ENCODE measurements at places on chromosomes 2 and 18.

DNA sequence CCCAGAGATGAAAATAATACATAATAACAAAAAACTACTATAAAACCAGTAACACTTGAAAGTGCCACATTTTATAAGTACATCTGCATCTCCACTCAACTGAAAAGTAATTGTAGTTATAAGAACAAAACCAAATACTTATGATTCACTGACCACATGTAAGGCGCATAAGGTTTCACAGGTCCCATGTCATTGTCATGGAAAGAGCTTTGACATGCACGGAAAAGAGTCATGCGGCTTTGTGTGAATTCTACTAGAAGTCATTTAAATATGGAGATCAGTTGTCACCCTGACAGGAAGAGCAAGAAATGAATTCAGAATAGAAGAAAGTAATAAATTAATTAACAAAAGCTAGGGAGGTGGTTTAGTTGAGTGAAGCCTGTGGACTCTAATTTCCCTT lies 459.1 kb downstream of the CDH2 start:
- no peak for DNase-seq

DNA sequence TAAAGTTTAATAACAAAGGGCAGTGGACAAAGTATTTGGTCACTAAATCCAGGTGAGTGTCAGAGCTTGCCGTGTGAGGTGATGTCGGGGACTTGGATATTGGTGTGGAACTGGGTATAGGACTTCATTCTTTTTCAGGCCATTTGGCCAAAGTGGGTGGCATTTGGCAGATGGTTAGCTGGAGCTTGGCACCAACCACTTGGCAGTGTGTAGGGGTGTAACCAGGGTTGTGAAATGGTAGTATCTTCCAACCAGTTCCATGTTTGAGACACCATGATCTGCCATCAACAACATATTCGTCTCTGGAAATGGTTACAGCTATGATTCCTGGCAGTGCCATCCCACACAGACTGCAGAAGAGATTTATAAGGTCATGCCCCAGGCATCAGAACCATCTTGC lies 113.9 kb downstream of the CCDC85A start:
- DNase-seq, result no peak

GRCh38 chr2:120346026-120346666 lies at the start of gene INHBB:
INHBB (plus strand) TSS chr2:120346136; CDS start chr2:120346189, 53 bp downstream.
- no peak for DNase-seq

GRCh38 chr2:73922681-73923080 lies 4.0 kb upstream of the DGUOK start:
- DNase-seq, result no peak

GRCh38 chr18:68234131-68234530 lies 480.8 kb downstream of the TMX3 start:
- DNase-seq, result no peak

DNA sequence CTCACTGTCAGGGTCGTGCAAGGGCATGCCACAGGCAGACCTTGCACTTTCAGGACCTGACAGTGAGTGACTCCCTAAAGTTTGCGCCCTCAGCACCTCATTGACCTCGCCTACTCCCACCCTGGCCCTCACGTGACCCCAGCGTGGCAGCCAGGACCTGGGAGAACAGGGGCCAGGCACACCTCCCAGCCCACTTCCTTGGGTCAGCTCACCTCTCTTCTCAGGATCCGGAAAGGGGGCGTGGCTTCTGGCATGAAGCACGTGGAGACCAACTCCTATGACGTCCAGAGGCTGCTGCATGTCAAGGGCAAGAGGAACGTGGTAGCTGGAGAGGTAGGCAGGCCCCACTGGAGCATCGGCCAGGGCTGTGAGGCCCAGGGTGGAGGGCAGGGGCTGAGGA lies 8.8 kb downstream of the VIL1 start:
- no peak for DNase-seq

DNA sequence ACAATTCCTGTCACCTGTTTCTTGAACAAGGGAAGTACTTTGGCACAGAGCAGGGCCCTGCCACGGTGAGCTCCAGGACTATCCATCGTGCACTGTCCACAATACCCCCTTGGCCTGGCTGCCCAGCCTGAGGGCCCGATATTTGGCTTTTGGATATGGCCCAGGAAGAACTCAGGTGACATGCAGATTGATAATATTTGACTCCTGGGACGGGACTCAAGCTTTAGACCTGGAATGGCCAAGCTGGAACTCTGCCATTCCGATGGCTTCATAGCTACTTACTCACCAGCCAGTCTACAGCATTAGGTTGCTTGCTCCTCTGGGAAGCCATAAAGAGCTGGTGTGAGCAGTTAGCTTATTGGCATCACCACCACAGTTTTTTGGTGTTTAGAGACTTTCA lies 26.6 kb downstream of the EML6 start:
- DNase-seq, result no peak

- DNase-seq, result no peak
Observed at GRCh38 chr2:171630089-171630770, 57.0 kb upstream of the DYNC1I2 start.

- peak; percentile 82 for DNase-seq
Observed at GRCh38 chr2:29114946-29115609, at the start of gene CLIP4. CLIP4 (plus strand) TSS chr2:29115415; CDS start chr2:29121389, 5,974 bp downstream.

DNA sequence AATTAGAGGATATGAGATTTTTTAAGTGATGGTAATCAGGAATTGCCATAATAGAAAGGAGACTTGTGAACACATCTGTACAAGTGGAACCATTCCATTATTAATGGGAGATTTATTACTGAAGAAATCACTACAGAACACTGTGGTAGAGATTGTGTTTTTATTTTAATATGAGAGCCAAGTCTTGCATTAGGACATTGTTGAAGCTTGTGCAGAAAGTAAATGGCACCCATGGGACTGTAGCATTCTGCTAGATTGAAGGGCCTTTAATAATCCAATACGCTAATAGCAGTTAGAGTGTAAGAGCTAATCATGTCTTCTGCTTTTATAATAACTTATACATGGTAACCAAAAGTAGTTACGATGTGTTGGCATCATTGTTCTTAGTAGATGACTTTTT lies 83.6 kb downstream of the VRK2 start:
- DNase-seq, result no peak

DNA sequence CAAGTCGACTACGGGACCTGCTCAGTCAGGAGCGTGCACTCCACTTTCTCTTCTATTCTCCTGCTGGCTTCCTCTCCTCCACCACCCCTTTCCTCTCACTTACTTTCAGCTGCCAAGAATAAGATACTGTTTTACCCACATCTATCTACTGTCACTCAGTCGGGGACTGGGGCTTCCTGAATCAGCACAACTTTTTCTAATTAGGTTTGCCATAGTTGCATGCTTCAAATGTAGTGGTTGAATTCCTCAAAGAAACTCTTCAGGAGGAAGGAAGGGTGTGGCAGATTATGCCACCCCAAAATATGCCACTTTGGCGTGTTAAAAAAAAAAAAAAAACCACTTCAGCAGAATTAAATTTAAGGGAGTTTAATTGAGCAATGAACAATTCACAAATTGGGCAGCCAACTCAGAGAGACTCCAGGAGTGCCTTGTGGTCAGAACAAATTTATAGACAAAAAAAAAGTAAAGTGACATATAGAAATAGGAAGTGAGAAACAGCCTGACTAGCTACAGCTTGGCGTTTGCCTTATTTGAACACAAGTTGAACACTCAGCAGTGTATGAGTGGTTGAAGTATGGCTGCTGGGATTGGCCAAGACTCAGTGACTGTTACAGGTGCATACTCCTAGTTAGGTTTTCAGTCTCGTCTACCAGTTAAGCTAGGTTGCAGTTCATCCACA lies 32.5 kb upstream of the RMDN2 start:
- DNase-seq, result no peak

- DNase-seq, result no peak
Observed at GRCh38 chr2:42371611-42372473, 10.8 kb upstream of the COX7A2L start.

- DNase-seq, result no peak
Observed at GRCh38 chr18:28124131-28125029, 52.5 kb downstream of the CDH2 start.

DNA sequence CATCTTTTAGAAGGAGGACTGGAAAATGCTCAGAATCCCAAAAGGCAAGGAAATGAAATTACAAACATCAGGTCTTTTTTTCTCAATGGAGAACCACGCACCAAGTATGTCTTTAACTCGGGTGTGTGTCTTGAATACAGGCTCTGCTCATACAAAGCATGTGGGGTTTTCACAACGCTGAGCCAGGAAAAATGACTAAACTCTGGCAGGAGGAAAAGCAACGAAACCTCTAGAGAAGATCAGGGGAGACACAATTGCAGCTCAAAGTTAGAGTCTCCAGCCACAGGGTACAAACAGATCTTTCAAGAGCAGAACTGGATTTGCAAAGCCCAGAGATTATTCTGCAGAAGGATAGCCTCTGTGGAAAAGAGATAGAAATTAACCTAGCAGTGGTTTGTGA lies 42.8 kb upstream of the TPO start:
- DNase-seq, result no peak

DNA sequence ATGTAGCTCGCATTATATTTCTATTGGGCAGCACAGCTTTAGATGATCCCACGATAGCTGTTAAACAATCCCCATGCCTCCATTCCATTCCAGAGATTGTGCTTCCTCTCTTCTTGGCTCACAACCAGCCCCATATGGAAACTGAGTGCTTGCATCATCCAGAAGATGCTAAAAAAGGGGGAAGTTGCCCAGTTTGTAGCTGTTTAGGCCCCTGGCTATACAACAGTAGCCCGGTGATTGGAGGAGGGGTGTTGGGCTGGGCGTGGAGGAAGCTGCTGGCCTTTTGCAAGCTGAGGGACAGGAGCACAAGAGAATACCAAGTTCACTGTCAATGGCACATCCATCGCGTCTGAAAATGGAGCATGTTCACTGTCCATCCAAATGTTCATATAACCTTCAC lies 360.2 kb downstream of the ALK start:
- DNase-seq, result no peak

DNA sequence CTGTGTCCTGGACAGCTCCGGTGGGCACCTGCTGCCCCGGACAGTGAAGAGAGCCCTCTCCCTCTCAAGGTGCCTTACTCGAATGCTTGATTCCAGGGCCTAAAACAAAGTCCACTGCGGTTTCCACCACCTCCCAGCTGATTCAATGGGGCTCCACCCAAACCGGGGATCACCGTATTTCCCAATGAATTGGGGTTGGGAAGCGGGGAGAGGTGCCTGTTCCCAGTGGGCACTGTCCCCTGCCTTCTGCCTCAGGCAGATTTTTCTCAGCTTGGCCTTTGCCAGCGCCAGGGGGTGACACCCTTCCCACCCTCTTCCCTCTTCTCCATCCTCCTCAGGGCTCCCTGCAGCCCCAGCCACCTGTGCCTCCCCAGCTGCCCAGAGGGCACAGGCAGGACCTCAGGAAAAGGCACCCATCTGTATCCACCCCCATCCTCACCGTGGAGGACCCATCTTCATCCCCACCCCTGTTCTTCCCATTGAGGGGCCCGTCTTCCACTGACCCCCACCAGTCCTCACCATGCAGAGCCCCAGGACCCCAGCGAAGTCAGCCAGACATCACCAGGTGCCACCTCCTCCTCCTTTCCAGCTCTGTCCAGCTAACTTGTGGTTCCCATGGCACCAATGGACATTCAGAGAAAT lies 66.7 kb upstream of the HPCAL1 start:
- no peak for DNase-seq

DNA sequence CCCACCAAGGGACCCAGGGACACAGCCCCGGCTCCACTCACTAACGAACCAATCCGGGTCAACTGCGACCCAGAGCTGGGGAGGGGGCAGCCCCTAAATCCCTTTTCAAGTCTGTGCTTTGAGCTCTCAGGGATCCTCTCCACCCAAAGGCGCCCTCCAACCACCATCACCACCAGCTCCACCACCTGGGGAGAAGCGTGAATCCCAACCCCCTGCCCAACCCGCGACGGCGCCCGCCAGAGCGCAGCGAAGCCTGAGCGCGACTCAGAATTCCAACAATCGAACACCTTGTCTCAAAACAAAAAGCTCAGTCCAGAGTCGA lies 497 bp downstream of the DSC3 start:
- no peak for DNase-seq

- DNase-seq, result no peak
Observed at GRCh38 chr2:96097951-96098823, 18.2 kb downstream of the ADRA2B start.

- no peak for DNase-seq
Observed at GRCh38 chr2:9753665-9754531, 89.4 kb upstream of the TAF1B start.

Measured in caudate nucleus (tissue), 63 donors.